Activated CD4-positive, alpha-beta T cell treated with anti-CD3 and anti-CD28 coated beads for 4 hours (primary cell): ENCODE measurements at places on chromosomes 11 and 22.

DNA sequence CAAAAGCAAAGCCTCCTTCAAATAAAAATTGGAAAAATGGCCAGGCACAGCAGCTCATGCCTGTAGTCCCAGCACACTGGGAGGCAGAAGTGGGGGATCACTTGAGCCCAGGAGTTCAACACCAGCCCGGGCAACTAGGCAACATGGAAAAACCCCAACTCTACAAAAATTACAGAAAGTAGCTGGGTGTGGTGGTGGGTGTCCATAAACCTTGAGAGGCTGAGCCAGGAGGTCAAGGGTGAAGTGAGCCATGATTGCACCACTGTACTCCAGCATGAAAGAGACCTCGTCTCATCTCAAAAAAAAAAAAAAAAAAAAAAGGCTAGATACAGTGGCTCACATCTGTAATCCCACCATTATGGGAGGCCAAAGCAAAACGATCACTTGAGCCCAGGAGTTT is 22.3 kb downstream of the DDX6 start:
- no peak for DNase-seq

GRCh38 chr11:124376280-124376679 is 8.0 kb downstream of the OR8B2 start:
- DNase-seq: no peak

- DNase-seq: no peak
Measured at GRCh38 chr22:40070701-40071100, 75.9 kb downstream of the FAM83F start.

DNA sequence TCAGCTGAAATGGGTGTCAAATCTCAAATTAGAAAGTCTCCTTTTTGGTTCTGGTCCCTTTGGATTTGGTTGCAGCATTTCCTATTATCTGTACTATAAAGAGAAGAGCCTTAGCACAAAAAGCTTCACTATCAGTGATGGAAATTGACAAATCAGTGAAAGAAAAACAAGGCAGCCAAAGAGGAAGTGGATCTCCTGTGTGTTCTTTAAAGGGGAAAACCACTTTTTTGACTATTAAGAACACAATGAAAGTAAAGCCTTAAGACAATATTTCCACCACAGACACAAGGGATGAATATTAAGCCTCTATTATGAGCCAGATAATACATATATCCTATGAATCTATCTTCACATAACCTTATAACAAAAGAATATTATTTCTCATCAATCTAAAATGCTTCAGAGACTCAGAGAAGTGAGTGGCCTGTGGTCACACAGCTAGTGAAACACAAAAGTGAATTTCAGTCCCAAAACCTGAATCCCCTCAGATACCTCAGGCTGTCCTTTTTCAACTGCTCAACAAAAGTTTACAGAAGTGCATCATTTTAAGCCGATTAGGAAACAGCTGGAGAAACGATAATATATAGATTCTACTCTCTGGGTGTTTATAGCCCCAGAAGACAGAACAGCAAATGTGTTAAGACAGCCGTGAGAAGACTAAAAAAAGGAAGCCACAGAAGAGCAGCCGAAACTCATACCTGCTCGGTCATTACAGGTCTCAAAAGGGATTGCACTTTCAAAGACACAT is 24.4 kb upstream of the FSHB start:
- no peak for DNase-seq

DNA sequence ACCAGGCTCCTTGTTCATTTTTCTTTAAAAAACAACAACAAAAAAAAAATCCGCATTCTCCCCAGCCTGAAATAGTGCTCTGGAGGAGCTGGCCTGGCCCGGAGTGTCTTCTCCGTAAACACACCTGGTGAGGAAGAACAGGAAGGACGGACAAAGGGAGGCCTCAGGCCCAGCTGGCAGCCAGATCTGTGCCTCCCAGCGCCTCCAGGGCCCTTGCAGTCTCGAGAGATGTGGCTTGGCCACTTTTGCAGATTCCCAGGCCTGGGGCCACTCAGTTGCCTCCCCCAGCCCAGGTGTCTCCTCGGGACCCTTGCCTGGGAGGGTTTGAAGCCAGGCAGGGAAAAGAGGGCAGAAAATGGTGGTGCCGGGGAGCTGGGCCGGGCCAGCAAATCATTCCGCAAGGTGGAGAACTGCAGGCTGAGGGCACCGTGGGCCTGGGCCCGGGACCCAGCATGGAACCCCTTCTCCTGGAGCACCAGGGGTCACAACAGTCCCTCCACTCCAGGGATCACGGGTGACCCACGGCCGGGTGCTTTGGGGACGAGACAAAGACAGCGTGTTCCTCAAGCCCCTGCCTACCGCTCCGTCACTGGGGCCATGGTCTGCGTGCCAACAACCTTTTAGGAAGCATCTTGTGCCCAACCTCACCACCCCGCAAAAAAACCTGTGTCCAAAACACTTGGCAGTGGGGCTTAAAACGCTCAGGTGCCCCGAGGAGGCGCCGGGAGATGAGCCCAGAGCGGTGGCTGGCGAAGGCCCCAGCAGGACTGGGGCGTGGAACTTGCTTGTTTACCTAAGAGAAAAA is 67.1 kb upstream of the WNT7B start:
- DNase-seq: no peak

DNA sequence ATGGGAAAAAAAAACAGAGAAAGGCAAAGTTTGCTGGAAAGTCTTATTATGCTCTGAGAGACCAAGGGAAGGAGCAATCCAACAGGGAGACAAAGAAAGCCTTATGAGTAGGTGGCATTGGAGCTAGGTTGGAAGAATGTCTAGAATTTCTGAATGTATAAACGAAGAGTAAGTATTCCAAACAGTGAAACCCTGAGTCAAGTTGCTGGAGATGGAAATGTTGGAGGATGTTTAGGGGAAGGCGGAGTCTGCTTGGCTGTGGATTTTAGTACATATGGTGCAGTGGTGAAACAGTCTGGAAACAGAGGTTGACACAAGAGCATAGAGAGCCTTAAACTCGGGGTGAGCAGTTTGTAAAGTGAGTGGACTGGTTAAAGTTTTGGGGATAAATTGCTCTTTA is 314.8 kb upstream of the CADM1 start:
- DNase-seq: no peak

- no peak for DNase-seq
Measured at GRCh38 chr11:24872186-24872585, 375.3 kb downstream of the LUZP2 start.

DNA sequence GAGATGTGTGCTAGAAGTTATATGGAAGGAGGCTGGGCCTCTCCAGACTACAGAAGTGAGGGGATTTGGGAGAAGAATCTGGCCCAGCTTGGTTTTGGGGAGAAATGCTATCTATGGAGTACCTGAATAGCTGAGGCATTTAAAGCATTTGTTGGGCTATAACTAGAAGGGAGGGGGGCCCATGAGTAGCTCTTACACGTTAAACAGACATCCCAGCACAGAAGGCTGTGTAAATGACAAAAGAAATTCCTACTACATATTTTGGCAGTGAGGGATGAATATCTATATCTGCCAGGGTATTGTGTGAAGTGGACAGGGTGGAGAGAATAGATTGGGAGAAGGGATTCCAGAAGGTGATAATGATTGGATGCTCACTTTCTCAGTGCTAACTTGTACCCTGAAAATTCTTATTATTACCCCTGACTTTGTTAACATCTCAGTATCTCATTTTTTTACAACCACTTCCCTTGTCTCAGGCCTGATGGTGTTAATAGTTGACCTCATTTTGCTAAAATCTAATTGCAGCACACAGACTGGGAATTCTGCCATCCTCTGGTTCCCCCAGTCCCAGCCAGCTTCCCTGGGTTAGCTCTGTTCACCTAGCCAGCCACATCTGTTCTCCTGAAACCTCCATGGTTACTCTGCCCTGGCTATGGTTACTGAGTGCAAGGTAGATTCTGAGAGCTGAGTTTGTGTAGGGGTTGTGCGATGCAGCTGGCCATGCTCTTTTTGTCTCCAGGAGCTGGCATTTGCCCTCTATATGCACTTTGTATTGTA is 28.8 kb upstream of the RRM1 start:
- no peak for DNase-seq

GRCh38 chr11:72769680-72770079 is 17.5 kb upstream of the ARAP1 start:
- no peak for DNase-seq

DNA sequence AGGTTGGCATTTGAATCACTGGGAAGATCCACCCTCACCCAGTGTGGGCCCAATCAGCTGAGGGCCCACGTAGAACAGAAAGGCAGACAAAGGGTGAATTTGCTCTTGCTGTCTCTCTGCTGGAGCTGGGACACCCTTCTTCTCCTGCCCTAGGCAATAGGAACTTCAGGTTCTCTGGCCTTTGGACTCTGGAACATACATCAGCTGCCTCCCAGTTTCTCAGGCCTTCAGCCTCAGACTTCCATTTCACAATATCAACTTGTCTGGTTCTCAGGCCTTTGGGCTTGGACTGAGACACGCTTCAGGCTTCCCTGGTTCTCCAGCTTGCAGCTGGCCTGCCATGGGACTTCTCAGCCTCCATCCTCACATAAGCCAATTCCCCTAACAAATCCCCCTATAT is 14.7 kb upstream of the ASRGL1 start:
- no peak for DNase-seq

- DNase-seq: no peak
Measured at GRCh38 chr11:26753723-26754504, 32.1 kb upstream of the SLC5A12 start.

DNA sequence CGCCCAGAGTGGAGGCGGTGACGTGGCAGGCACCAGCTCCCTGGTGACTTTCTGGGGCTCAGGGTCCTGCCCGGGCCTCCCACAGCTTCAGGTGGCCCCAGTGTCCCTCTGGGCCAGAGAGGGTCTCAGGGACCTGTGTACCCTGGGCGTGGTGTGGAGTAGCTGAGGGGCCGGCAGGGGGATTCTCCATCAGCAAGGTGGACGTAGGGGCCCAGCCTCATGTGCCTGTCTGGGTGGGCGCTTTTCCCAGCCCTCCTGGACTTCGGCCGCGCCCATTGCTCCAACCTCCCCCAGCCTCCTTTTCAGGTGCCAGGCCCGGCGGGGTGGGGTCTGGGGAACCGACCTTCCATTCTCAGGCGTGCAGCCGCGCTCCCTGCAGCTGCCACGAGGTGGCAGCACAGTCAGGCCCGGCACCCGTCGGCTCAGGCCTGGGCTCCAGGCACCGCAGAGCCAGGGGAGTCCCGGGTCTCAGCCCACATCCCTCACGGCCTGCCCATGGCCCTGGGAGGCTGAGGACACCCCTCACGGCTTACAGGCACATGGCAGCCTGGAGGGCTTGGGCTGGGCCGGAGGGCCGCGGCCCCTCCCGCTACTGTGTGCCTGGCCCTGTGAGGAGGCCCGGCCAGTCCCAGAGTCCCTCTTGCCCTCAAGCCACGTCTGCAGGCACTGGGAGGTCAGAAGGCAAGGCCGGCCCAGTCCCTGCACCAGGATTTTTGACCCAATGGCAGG is 19.9 kb upstream of the MUC5B start:
- peak; percentile 60 for DNase-seq

GRCh38 chr22:39685336-39686177 is 115.0 kb downstream of the CACNA1I start:
- DNase-seq: no peak

DNA sequence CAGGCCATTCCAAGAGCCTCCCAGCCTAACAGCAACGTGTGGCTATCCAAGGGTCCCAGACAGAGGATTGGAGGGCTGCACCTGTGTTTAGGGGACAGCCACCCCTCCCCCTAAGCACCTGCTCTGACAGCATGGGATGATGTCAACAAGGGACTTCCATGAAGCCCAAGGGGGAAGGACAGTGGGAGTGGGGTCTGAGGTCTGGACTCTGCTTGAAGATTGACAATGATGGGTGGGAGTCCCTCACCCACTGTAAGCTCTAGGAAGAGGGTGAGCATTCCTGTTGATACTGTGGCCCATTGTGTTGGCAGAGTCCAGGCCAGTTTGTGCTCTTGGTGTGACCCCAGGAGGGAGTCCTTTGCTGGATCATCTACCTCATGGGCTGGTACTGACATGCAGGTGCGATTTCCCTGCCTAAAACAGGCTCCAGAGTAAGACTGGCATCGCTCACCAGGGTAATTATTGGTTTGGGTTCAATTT is 46.9 kb upstream of the TUB start:
- DNase-seq: no peak

DNA sequence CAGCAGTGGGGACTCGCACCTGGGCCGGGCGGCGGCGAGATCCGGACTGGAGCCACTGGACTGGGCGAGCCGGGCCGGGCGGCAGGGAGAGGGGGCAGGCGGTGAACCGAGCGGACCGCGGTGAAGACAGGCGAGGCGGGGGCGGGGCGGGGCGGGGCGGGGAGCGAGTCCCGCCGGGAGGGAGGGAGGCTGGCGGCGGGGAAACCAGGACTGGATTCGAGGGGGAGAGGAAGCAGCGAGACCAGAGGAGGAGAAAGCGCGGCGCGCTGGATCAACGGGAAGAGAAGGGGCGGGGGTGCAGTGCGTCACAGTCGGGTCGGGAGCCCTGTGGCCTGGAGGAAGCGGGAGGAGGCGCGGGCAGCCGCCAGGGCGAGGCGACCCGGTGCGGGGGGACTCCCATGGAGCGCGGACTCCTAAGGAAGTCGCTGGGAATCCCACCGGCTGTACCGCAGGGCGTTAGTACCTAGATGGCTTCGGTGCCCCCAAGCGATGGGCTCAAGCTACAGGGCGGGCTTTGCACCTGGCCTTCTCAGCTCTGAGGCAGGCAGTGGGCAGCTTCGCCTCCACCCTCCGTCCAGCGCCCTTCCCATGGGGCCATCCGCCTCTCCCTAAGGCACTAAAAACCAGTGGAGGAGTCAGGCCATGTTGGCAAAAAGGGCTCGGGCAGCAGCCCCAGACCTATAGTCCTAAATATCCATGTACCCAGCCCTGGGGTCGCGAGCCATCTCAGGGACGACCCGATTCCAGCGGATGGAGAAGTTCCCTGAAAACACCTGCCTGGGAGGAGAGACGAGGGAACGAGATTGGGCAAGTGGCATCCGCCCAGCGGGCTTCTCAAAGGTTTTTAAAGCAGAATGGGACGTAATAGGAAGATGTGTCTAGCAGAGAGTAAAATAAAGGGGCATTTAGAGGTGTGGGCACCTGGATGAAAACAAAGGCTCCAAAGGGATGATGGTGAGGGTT is at the start of gene TMEM121B:
TSS of gene TMEM121B (minus strand) at position 128 of the 963 bp plus-strand sequence. CDS start 233 bp downstream, outside the sequence.
- no peak for DNase-seq

DNA sequence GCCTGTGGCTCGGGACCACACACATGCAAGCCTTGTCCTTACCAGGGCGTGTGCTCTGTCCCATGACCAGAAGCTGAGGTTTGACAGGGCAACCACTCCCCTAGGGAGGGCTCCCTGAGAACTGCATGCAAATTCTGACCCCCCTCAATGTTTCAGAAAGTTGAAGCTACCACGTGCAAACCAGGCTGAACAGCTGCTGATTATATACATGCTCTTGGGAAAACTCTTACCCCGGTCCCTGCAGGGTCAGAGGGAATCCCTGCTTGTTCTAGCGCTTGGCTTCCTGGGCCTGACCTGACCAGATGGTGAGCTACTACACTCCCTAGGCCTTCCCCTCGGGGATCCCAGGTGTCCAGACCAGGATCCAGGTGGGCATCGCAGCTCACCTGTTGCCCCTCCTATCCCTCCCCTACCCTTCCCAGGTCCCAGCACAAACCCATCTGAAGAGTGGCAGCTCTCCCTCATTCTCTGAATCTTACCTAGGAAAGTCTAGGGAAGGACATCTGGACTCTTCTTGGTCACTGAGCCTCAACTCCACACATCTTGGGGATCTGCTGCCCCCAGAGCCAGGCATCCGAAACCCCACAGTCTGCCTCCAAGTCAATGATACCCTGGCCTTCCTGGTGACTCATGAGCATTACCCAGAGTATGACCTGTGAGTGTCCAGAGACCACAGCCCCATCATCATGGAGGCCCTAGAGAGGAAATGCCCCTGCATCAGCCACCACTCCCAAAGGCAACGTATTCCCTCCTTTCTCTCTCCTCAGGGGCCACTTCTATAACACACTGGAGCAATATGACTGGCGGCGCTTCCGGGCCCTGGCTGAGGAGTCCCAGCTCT is 61.5 kb downstream of the BTG4 start:
- no peak for DNase-seq
